ENCODE measurements at places on chromosomes 5 and 9.

- no peak for DNase-seq
Measured at GRCh38 chr5:142870532-142871362, 100.6 kb downstream of the ARHGAP26 start.

GRCh38 chr9:128102861-128103588 is 24.5 kb downstream of the PTGES2 start:
- DNase-seq: no peak

DNA sequence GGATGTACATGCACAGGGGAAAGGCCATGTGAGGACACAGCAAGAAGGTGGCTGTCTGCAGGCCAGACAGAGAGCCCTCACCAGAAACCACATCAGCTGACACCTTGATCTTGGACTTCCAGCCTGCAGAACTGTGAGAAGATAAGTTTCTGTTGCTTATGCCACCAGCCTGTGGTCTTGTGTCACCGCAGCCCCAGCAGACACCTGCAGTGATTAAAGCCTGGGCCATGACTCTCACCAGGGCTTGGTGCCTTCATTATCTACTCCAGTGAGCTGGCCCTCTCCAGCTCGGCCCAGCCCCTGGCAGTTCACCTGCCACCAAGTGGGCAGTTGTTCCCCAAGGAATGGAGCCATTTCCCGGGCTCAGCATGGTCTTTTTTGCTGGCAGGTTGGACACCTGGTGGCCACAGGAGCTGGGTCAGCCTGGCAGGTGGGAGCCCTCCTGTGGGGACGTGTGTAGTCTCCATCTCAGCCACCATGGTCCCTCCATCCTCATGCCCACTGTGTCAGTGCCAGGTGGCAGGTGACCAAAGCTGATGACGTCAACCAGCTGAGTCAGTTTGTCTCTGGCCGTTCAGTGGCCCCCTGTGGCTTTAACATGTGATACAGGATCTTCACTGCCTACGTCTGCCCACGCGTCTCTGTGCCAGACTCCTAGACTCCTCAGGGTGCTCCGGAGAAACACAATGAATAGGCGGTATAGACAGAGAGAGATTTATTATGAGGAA is 99.9 kb upstream of the PPP1R26 start:
- no peak for DNase-seq

DNA sequence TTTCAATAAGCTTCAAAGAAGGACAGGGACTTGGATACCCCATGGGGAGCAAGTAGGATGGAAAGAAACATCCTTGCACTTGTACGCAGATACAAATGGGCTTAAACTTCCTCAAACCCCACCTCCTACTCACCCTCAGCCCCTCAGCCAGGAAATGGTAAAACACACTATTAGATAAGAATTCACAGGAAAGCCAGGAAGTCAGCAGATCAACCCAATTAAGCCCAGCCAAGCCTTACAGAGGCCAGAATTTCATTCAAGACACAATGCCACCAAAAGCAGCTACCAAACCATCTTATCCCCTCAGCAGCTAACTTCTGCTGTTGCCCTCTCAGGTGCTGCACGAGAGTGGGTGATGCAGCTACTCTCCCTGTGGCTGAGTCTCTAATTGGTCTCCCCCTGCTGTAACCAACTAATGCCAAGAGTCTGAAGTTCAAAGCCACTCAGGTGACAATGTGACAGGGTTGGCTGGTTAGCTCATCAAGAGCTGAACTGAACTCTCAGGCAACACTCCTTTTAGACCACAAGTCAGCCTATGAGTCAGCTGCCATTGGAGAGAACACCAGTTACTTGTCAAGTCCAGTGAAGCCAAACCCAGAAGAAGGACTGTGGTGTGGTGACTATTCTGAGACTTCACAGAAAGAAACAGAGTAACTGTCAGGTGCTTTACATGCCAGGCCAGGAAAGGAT is 201.9 kb downstream of the ZNF608 start:
- no peak for DNase-seq

DNA sequence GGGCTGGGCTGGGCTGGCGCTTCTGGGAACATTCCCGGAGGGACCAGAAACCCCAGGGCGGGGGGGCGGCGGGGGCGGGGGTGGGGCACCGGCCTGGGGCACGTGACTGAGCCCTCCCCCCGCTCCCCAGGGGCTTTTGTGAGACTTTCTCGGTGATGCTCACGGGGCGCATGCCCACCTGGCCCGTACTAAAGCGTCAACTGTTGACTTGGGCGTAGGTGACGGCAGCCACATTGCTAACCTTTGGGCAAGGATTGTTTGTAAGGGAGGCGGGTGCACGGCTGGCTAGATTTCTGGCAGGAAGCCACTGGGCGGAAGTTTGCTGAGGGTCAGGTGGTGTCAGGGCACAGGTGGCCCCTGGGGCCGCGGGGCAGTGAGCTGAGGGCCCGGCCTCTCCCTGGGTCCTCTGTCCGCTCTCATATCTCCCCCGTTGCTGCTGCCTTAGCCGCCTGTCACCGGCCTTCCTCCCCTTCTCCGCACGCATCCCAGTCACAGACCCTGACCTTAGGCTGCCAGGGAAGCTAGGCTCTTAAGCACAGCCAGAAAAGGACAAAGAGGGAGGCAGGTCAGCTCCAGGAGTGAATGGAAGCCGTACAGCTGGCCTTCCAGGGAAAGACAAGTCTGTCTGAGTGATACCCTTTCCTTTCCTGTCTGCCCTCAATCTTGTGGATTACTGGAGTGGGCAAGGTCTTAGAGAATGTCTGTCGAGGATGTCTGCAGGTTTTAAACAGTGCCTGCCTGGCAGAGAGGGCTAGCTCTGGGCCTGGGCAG is 812 bp downstream of the CACFD1 start:
- DNase-seq: no peak

GRCh38 chr9:75599126-75599525 is 291.3 kb upstream of the PCSK5 start:
- DNase-seq: no peak

GRCh38 chr9:7111413-7111812 is 353.6 kb downstream of the KDM4C start:
- DNase-seq: no peak

DNA sequence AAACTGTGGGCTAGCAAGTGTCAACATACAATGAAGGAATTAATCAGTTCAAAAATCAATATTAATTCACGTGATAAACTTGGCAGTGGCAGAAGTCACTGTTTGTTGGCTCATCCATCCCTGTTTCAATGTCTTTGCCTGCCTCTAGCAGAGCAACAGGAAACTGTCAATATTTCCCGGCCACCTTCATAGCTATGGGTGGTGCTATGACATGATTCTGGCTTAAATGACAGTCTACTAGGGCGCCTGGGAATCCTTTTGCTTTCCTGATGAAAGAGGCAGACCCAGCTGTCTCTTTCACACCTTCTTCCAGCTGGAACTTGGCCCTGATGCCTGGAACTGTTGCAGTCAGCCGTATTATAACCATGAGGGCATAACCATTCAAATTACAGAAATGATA is 72.1 kb upstream of the DNAH5 start:
- DNase-seq: no peak

GRCh38 chr5:176533390-176533789 is 3.8 kb downstream of the RNF44 start:
- DNase-seq: no peak

DNA sequence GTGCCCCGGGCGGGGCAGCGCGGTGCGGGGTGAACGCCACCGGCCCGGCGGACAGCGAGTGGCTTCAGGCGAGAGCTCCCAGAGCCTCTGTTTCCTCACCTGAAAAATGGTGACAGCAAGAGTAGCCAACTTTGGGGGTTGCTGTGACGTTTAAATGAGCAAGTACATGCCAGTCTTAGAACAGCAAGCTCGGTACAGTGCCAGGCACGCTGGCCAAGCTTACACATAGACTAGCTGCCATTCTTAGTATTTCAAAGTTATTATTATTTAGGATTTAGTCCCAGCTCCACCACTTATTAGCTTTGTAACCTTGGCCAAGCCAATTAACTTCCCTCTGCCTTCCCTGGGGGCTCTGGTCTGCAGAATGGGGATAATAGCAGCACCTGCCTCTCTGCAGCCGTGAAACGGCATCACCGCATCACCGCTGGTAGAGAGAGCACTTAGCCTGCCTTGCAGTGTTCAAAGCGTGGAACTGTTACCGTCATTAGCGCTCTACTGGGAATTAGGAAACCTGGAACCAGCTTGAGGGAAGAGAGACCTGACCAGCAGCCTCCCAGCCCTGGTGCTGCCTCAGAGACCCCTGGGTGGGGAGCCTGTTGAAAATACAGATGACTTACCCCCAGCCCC is at the start of gene C9orf50:
C9orf50 (minus strand) TSS at position 433 of the 627 bp plus-strand sequence. CDS start 527 bp downstream, outside the sequence.
- DNase-seq: no peak

DNA sequence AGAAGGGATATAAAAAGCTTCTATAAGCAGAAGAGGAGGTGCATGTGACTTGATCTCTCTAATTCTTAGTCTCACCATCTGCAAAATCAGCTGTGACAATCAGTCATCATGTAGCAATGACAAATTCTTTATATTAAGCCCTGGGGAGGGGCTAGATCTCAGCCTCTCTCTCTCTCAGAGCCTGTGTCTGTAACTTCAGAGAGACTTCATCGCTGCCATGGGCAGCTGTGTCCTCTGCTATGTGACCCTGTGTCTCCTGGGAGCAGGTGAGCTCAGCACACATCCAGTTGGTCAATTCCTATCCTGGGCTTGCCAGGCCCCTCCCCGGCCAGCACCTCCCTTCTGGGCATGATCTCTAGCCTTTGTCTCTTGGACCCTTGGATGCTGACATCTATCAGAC is 109.6 kb downstream of the ANKRD18B start:
- no peak for DNase-seq

DNA sequence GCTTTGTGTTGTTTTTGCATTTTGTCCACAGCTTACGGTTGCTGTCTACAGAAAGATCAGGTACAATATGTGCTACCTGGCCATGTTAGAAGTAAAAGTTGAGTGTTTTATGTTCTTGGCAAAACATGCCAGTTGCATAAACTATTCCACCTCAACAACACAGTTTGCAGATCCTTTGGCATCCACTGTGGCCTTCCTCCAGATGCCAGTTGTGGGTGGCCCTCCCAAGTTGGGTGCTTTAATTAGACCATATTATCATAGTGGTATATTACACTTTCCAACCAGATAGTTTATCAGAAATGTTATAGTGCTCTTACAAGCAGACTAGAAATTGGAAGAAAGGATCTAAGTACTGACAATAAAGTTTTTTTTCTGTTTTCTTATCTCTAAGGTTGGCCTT is 386.9 kb upstream of the KCNN2 start:
- DNase-seq: no peak

DNA sequence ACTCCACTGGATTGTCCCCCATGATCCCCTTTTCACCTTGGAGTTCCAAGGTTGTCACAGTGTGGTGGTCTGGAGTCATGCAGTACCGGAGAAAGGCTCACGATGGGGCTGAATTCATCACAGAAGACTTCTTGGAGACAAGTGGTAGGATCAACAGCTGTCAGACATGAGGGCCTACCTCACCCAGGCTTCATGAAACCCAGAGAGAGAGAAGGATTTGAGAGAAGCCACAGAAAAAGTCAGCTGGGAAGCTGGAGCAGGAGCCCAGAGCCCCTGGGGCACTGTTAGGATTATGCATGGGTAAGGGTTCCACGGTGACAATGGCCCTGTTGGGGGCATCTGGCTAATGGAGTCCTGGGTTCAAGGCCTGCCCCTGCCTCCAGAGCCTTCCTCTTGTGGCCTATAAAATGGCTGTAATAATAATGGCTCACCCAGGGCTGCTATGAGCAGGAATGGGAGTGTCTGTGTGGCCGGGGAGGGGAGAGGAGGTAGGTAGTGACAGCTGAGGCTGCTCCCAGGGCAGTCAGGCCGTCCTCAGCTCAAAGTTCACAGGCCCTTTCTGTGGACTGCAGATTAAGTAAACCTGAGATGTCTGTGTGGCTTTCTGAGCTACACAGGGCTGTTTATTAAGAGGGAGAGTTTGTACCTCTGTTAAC is 910 bp downstream of the TRIM14 start:
- peak; percentile 10 for DNase-seq

- no peak for DNase-seq
Measured at GRCh38 chr9:121652021-121652837, 795 bp downstream of the DAB2IP start.

DNA sequence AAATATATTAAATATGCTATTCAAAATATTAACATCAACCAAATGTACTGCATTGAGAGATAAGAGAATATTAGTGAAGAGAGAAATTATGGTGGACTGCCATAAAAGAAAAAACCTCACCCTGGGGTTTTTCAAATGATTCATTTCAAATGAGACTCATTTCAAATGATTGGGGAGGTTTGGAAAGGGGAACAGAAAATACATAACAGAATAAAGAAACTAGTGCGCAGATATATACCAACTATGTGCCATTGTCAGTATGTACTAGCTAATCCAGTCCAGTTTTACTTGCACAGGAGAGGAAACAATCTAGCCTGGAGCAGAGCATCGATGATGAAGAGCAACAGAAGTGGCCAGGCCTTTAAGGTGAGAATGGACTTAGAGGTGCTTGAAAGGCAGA is 651.6 kb upstream of the RORB start:
- DNase-seq: no peak

DNA sequence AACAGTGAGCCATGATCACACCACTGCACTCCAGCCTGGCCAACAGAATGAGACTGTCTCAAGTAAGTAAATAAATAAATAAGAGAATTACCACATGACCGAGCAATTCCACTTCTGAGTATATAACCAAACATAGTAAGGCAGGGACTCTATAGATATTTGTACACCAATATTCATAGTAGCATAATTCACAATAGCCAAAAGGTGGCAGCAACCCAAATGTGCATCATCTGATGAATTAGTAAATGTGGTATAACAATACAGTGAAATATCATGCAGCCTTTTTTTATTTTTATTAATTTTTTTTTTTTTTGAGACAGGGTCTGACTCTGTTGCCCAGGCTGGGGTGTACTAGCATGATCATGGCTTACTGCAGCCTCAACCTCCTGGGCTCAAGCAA is 33.1 kb downstream of the ALDH7A1 start:
- no peak for DNase-seq

GRCh38 chr5:109454731-109455505 is 45.1 kb upstream of the PJA2 start:
- no peak for DNase-seq

- no peak for DNase-seq
Measured at GRCh38 chr5:120153551-120153950, 310.5 kb upstream of the PRR16 start.

GRCh38 chr5:50445296-50445949 is 4.3 kb upstream of the EMB start:
- no peak for DNase-seq

DNA sequence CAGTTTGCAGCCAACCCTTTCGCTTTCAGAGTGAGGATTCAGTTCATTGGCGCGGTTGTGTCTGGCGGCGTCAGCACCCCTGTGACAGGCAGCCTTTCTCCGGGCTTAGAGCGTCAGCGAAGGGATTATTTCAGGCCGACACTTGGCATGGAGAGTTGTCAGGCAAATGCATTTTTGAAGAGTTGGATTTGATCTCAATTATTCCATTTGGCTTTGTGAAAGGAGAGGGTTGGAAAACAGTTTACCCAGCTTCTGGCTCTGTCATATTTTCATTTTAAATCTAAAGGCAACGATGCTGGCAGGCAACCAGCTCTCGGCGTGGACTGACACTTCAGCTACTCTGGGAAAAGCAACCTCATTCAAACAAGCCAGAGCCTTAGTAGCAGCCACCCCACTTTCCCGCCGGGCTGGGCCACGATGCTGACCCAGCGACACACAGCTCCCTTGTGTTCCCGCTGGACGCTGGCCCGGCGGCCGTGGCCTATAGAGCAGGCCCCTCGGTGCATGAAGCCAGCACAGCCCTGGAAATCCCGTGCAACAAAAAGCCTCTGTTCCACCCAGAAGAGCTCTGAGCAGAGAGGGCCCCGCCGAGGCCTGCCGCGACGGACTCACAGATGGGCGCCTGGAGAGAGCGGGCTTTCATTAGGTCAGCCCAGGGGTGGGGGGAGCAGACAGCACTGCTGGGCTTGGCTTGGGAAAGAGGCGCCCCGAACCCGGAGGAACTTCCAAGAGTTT is 28.9 kb upstream of the LPCAT1 start:
- DNase-seq: no peak
